ENCODE measurements at places on chromosomes 11 and 22. TPM values are rescaled to one million over a fixed set of nuclear protein-coding genes. Genes with fewer than 3 reads are reported as not detected.

DNA sequence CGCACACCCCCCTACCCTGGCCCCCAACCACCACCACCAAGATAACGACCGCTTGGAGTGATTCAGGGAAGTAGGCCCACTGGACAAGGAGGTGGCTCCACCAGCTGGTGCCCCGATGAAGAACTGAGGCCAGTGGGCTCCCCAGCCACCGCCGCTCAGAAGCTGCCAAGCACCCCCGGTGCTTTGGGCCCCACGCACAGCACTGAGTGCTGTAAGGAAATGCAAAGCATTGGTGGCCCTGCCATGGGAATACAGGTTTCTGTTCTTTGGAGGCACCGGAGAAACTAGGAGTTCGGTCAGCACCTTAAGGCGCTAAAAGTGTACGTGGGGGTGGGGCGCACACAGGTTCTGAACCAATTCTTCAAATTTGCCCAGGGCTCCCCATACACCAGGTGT lies 664 bp upstream of the PRSS23 start:
- DNase-seq, result peak; percentile 41

GRCh38 chr11:28657378-28658030 lies 549.3 kb downstream of the METTL15 start:
- DNase-seq, result peak; percentile 76

DNA sequence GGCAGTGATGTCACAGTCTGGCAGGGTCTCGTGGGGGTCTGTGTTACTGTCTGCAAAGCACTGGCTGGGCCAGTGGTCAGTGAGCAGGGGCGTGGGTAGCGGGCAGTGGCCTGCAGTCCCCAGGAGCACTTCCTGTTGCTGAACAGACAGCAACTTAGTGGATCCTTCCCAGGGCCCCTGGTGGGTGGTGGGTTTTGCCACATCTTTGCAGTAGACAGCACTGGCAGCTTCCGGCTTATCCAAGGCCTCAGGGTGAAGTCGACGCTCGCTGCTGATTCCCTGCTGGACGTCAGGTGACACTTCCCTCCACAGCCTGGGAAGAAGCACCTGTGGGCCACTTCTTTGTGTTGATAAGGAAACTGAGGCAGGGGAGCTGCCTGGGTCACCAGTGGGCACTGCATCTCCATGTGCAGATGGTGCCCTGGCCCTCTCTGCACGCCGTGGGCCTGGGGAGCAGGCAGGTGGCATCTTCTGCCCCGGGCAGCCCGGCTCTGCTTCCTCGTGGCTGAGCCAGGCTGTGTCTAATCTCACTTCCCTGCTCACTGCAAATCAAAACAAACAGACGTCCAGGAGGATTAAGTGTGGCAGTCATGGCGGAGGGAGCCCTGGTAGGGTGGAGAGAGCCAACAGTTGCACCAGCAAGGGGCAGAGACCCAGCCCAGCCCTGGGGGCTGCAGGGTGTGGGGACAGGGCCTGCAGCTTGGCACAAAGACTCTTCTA lies 79.8 kb downstream of the KCNQ1 start:
- DNase-seq, result no peak

DNA sequence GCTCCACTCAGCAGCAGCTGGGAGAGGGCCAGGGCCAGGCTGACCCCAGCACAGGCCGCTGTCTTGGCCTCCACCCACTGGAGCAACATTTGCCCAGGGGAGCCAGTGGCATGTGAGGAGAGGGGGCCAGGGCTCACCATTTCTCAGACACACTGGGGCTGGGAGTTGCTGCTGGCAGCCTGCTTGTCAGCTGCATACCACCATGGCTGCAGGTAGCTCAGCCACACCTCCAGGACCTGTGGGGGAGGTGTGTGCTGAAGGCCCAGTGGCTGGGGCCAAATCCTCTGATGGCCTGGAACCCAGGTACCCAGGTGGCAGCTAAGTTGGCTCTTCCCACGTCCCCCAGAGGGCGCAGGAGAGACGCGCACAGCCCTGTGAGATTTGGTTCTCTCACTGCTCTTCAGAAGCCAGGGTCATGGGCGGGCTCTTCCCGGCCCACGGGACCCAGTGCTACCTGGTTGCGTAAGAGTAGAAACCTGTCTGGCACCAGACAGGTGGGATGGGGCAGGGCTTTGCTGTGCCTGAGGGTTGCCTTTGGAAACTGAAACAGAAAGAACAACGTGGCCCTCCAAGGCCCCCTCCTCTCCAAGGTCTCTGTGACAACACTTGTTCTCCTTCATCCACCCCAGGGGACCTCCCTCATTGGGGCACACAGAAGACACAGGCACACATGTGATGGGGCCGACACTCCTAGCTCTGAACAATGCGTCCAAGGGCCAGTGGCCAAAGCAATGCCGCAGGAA lies 98.8 kb downstream of the MED15 start:
- DNase-seq, result peak; percentile 54

DNA sequence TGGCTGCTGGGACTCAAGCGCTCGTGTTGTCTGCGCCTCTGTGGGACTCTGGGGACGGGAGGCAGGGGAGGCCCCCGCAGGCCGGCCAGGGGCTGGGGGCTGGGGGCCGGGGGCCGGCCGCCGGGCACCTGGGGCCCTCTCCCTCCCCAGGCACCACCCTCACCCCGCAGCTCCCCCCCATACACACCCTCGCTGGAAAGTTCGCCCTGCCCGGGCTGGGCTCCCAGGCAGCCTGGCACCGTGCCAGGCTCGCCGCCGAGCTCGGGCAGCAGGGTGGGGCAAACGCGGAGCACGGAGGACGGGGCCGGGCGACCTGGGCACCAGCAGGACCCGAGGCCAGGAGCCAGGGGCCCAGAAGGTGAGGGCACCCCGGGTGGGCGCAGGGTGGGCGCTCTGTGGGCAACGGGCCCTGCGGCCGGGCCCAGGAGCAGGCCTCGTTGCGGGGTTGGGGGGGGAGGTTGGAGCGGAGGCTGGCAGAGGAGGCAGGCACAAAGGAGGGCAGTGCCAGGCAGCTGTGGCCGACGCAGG lies 76.7 kb upstream of the WNT7B start:
- peak; percentile 70 for DNase-seq

The RFPL3 gene
- not detected for total RNA-seq

DNA sequence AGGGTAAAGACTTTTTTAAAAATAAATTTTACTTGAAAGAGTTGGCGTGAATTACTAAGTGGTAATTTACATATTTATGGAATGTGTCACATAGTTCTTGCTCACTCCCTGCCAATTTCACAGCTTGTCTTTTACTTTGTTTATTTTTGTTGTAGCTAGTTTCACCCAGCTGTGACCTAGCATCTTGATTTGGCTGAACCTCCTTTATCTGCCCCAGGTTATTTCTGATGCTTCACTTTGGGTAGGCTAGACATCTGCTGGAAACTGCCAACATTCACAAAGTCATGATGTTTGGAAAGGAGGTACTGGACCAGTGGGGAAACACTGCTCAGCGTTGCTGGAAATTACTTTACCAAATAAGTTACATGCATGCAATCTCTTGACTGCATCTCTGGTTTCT lies 1676.0 kb upstream of the RAG2 start:
- peak; percentile 83 for DNase-seq

GRCh38 chr22:41664490-41664889 lies 24.2 kb downstream of the SNU13 start:
- DNase-seq, result peak; percentile 64

DNA sequence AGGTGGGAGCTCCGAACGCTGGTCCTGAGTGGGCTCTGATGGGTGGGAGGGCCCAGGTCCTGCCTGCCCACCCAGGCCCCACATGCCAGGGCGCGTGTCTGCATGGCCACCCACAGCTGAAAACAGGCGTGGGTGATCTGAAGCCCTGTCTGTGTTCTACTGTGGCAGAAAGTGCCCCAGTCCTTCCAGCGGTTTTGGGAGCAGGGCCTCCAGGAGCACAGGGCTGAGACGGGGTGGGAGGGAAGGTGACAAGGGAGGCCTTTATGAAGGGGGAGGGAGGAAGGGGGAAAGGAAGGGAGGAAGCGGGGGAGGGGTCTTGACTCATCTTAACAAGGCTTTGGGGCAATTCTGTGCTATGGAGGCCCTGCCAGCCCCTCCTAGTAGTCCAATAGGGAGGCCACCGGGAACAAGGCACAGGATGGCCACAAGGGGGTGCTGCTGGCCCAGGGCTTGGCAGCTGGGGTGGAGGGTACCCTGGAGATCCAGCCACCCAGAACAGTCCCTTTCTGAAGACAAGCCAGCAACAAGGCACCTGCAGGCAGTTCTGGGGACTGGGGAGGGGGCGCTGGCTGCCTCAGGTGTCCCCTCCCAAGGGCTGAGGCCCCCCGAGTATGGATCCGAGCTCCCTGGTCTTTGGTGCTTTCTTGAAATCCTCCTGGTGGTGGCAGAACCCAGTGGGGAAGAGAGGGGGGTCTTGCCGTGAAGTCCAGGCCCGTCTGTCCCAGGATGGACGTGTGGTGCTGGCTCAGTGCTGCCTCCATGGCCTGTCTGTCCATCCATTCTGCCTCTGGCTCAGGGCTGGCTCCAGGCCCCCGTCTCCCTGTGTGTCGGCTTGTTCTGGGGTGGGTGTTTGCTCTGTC lies 6.3 kb upstream of the FADS3 start:
- DNase-seq, result peak; percentile 53

GRCh38 chr11:109424901-109425300 lies 2.9 kb downstream of the C11orf87 start:
- peak; percentile 34 for DNase-seq

The MPZL3 gene
- 8.7 TPM for total RNA-seq

GRCh38 chr11:126317756-126318573 lies 14.1 kb downstream of the DCPS start:
- peak; percentile 90 for DNase-seq

DNA sequence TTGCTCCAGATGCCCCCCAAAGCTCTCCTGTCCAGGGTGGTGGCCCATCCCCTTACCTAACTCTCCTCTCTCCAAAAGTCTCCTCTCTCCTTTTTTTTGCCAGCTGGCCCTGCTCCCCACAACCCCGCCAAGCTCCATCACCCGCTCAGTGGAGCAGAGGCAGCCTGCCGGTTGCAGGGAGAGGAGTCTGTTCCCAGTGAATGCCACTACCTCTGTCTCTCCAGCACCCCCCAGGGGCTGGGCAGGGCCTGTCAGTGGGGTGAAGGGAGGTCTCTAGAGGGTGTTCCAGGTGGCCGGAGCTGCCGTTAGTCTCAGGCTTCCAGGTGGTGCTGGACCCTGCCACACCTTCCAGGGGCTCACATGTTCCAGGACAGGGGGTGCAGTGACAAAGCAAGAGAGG lies 387.0 kb downstream of the CTTN start:
- DNase-seq, result no peak

- DNase-seq, result no peak
These were observed 155.5 kb upstream of the PITPNB start for GRCh38 chr22:28074526-28074925.

- peak; percentile 37 for DNase-seq
These were observed 734 bp downstream of the SNU13 start for GRCh38 chr22:41687901-41688364.

The NCF4 gene
- not detected for total RNA-seq

GRCh38 chr11:73755670-73756069 lies 5.2 kb downstream of the RAB6A start:
- no peak for DNase-seq

The GGT5 gene
- not detected for total RNA-seq

The NPAS4 gene
- total RNA-seq, result not detected

The NELL1 gene
- not detected for total RNA-seq

- DNase-seq, result no peak
These were observed 302.4 kb downstream of the MN1 start for GRCh38 chr22:27499121-27499520.

The RBMXL2 gene
- total RNA-seq, result not detected

DNA sequence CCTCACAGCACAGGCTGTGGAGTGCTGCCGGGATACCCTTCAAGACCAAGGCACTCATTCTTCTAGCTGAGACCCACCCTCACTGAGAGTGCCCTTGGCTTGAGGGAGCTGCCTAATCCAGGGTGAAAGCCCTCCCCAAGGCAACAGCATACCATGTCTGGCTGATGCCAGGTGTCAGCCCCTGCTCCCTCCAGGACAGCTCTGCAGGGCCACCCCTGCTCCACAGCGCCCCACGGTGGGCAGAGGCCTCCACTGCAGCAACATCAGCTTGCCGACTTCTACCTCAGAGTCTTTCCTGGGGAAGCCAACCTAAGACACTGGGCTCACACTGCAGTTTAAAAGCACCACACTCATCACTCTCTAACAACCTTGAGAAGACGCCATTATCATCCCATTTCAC lies 29.0 kb downstream of the TTLL1 start:
- DNase-seq, result no peak

The ABTB2 gene
- total RNA-seq, result 3.2 TPM

The KRTAP5-2 gene
- total RNA-seq, result not detected

GRCh38 chr22:30222321-30222720 lies 24.2 kb downstream of the LIF start:
- no peak for DNase-seq

The SLN gene
- total RNA-seq, result not detected

DNA sequence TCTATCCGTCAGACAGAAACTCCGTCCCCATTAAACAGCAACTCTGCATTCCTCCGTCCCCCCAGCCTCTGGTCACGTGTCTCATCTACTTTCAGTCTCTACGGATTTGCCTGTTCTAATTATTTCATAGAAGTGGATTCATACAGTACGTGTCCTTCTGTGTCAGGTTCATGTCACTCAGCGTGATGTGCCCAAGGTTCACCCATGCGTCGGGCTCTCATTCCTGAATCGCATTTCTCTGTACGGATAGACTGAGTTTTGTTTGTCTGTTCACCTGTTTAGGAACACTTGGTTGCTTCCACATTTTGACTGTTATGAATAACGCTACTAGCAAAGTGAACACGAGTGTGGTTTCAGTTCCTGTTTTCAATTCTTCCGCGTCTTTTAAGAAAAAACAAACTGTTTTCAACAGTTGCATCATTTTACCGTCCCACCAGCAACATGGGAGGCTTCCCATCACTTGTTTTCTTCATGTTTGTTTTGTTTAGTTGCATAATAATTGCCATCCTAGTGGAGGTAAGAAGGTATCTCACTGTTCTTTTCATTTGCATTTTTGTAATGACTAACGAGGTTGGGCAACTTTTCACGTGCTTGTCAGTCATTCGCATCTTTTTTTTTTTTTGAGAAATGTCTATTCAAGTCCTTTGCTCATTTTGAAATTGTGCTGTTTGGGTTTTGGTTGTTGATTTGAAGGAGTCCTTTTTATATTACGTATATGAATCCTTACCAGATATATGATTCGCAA lies 8.9 kb upstream of the NLRP6 start:
- DNase-seq, result no peak

The RASD2 gene
- total RNA-seq, result 1.6 TPM

- no peak for DNase-seq
These were observed 602 bp upstream of the AQP11 start for GRCh38 chr11:77589181-77589520.

The EMID1 gene
- not detected for total RNA-seq

The FBLN1 gene
- total RNA-seq, result 23.9 TPM

GRCh38 chr11:66325263-66325671 lies 8.4 kb upstream of the CD248 start:
- DNase-seq, result no peak

The OR4C12 gene
- not detected for total RNA-seq

DNA sequence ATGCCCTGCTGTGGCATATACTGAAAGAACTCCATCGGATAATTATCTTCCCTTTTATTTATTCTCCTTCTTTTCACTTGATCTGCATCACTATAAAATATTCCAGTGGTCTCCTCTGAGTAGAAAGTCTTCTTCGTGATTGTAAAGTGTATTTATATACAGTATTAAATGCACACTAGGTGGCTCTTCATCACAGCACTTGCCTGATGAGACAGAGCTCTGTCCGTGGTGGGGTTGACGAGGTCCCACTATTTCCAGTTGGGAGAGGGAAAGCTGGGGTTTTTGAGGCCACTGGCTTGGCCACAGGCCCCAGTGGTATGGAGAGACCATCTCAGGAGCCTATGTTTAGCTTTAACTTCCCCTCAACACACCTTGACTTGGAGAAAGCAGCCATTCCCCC lies 31.6 kb upstream of the ZBTB16 start:
- DNase-seq, result no peak
